ENCODE measurements at places on chromosomes 16 and 17. TPM values are rescaled to one million over a fixed set of nuclear protein-coding genes. Genes with fewer than 3 reads are reported as not detected.

GP1BA gene
- not detected for total RNA-seq

CCNF gene
- 1.6 TPM for total RNA-seq

INCA1 gene
- total RNA-seq = 1.8 TPM

SDR42E1 gene
- 0.30 TPM for total RNA-seq

All from tibial nerve (tissue), 4 donors.